ENCODE measurements at places on chromosomes 12 and 14.

GRCh38 chr12:31586728-31587127 lies 4.2 kb downstream of the DENND5B start:
- no peak for DNase-seq

- no peak for DNase-seq
These were observed 23.4 kb upstream of the PRIMA1 start for GRCh38 chr14:93811676-93812075.

GRCh38 chr12:27618836-27619235 lies 77.4 kb upstream of the REP15 start:
- DNase-seq = no peak

- DNase-seq = no peak
These were observed 116.6 kb upstream of the PLEKHA5 start for GRCh38 chr12:19012965-19013364.

GRCh38 chr14:20687362-20688166 lies 1.0 kb upstream of the ANG start:
- no peak for DNase-seq

GRCh38 chr12:62647586-62647985 lies 181.0 kb downstream of the MON2 start:
- peak; percentile 72 for DNase-seq

DNA sequence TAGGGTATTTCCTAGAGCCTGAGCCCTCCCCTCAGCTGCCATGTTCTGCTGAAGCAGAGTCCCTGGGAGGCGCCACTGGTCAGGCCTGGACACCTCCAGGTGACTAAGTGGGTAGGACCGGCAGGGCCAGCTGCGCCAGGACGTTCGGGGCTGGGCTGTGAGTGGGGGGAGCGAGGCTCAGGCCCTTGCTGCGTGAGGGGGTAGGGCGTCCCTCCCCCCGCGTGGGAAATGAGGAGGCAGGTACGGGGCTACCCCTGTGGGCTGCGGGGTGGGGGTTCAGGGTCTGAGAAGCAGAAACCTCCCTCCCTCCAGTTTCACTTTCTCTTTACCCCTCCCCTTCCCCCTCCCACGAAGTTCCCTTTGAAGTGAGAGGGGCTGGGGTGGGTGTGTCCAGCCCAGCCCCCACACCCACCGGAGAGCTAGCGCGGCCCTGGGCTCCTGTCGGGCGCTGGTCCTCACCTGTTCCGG lies 22.1 kb upstream of the KIF26A start:
- DNase-seq = peak; percentile 27

DNA sequence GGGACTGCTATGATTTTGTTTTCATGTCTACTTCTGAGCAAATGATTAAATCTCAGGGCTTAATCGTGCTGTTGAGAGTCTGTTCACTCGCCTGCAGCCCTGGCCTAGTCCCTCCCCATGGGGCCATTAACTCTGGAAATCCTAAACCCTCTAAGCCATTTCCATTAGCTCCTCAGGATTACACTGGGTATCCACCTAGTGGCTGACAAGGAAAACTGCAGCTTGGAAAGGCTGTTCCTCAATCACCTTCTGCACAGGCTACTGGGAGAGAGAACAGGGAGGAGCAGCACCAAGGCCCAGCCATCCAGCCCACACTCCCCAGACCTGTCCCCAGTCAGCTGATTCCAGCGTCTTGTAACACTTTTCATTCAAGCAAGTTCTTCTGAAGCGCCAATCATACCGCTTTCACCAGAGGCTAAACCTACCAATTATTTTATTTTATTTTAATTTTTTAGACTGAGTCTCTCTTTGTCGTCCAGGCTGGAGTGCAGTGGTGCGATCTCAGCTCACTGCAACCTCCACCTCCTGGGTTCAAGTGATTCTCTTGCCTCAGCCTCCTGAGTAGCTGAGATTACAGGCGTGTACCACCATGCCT lies 48.7 kb downstream of the NEUROD4 start:
- DNase-seq = no peak

DNA sequence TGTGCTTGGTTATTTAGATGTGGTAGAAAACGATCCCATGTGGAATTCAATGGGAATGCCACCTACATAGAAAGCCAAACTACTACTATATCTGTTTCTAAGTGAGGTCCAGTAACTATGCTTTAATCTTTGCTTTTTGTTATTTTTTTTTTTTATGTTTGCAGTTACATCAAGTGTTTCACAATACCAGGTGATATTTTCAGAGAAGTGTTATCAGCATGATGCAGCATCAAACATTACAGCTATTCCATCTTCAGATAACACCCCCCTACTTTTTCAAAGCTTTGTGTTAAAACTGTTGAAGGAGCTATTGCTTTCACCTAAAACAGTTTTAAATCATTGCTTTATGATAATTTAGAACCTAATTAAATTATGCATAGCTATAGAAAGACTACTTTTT lies 163.8 kb upstream of the SLC16A7 start:
- DNase-seq = no peak

- DNase-seq = no peak
These were observed 393.2 kb downstream of the BCAT1 start for GRCh38 chr12:24555730-24556129.

DNA sequence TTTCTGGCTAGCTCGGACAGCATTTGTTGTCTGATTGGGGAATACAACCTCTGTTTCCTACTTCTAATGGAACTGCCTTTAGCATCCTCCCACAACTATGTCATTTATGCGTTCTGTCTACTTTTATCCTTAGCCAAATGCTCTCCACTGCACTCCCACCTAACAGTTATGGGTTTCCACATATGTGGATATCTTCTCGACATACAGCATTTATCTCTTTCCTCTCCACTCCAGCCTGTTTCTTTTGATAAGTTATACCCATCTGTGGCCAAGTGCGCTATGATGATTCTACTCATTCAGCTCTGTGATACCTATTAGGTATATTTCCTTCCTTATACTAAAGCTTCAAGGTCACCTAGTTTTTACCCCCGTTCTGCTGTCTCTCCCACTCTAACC lies 122.2 kb upstream of the NAP1L1 start:
- no peak for DNase-seq

DNA sequence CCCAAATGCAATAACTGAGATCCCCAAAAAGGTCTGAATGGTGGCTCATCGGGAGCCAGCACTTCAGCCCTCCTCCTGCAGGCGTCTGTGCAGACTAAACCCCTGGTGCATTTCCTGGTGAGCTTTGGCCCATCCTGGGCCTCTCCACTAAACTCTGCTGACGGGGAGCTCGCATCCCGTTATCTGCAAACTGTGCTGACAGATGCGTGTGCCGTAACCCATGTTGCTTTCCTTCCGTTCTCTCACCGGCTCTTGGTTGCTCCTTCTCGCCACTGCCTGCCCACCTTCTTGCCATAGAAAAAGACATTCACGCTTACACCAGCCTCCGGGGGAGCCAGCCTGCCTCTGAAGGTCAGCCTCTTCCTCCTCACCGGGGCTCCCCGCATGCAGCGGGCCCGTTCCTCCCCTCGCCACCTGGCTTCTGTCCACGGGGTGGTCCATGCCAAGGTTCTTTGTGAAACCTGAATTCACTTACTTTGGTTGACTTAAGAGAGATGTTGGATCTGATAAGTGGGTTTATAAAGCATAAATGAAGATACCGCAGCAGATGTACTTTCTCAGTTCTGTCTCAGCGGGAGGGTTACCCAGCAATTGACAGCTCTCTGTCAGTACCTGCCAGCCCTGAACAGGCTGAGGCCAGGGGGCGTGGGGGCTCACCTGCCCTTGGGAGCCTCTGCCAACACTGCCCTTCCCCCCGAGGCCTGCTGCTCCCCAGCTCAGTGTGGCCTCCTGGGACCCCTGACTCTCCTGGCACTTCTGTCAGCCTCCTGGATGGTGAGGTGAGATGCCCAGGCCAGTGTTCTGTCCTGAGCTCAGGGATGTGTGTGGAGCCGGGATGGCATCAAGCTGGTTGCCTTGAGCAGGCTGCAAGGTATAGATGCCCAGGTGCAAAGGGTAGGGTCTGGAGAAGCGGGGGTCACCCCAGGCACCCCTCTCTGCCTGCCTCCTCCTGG lies 14.2 kb downstream of the ZFYVE21 start:
- DNase-seq = peak; percentile 33

- DNase-seq = no peak
These were observed 359.8 kb downstream of the ATP23 start for GRCh38 chr12:58301038-58301729.

GRCh38 chr12:4118017-4118510 lies 155.5 kb upstream of the CCND2 start:
- peak; percentile 77 for DNase-seq

GRCh38 chr14:85308531-85309300 lies 221.2 kb upstream of the FLRT2 start:
- no peak for DNase-seq

- no peak for DNase-seq
These were observed 94.8 kb downstream of the LRP6 start for GRCh38 chr12:12171991-12172511.

DNA sequence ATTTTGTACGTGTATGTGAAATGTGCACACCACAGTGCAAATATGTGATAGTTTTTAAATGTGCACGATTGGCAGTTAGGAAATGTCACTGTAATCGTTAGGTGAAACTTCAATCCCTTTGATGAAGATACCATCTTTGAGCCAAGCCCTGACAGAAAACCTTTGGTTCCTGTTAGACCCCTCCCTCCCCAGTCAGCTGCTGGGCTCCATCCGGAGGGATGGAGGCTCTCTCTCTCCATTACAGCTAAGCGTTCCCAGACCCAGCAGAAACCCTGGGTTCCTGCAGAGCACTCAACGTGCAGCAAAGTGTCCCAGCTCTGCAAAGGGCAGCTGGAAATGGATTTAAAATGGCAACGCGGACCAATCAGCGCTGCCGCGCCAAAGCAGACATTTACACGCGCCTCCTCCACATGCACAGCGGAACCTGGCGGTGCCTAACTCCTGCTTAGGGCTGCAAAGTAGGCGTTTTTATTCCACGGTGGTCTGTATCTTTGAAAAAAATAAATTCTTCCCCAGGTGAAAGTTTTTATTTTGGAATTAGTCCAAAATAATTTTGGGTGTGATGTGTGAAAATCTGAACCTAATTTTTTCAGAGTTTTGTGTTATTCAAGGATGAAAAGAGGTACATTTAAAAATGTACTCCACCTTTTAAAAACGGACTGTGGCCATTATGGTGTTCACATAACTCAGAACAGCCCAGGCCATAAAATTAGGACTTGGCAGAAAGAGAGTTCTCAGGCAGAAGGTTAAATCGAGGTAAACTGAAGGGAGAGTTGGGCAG lies 1.4 kb upstream of the HMGA2 start:
- DNase-seq = peak; percentile 41

GRCh38 chr14:71206766-71207371 lies 299.6 kb downstream of the PCNX1 start:
- peak; percentile 63 for DNase-seq

DNA sequence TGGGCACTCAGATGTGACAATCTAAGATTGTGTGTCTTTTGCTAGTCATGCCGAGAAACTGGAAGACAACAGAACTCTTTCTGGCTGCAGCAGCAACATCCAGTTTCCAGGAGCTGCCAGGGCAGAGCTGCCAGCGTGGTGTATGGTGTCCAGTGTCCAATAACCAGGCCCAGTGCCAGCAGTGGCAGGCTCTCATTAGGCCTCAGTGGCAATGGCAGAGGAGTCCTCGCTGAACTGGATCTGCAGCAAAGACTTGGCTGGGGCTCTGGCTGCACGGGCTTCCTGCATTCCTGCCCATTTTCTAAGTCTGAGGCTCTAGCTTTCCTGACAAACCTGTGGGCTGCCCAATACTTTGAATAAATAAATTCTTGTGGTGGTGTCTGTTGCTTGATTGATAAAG lies 26.2 kb upstream of the PPM1A start:
- peak; percentile 86 for DNase-seq

DNA sequence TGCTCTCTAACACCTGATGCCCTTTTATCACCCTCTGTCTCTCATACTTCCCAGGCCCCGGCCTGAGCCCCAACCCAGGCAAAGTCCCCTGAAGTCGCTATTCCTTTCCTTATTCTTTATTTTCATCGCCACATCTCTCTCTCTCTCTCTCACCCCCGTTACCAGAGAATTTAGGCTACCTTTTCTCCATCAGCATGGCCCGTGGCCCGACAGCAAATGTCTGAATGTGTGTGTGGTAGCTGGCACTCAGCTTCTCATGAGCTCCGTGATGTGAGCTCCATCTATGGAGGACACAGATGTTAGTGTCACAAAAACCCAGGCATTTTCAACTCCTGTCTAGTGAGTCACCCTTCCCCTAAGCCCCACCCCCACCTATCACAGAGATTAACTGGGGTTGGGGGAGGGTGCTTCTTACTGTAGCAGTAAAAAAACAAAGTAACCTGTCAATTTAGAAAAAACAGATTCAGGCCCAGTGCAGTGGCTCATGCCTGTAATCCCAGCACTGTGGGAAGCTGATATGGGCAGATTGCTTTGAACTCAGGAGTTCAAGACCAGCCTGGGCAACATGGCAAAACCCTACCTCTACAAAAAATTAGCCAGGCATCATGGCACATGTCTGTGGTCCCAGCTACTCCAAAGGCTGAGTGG lies 53.8 kb downstream of the VCPKMT start:
- DNase-seq = no peak
